ENCODE measurements at places on chromosomes 7 and 10. TPM values are rescaled to one million over a fixed set of nuclear protein-coding genes. Genes with fewer than 3 reads are reported as not detected.

DNA sequence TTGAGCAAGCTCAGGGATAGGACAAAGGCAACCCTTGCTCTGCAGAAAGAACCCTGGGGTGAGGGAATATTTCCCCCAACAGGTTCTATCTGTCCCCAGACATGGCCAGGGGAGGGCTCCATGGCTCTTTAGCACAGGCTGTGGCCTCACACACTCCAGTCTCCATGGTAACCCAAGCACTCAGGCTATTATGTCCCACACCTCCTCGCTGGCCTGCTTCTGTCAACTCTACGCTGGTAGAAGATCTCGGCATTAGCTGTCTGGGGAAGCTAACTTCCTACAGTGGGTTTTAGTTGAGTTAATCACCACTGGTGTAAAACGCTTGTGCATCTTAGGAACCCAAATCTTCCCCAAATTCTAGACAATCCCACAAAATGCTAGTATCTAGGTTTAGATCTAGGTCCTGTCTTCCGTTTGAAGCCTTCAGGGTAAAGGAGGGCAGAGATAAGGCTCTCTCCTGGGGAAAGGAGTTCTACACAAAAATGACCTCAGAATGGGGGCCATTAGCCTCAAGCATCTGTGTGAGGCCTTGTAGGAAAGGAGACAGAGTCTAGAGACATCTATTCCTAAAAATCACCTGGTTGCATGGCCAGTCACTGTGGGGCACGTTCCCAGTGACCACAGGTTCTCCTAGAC, 36.7 kb upstream of the SLIT1 start:
- peaks cover 8% of the 10 kb centered on the region for H3K36me3 ChIP-seq
- no peak overlapping the region for H3K27ac ChIP-seq
- peak; percentile 54 for DNase-seq
- no peaks in the 10 kb centered on the region for H3K27me3 ChIP-seq

DNA sequence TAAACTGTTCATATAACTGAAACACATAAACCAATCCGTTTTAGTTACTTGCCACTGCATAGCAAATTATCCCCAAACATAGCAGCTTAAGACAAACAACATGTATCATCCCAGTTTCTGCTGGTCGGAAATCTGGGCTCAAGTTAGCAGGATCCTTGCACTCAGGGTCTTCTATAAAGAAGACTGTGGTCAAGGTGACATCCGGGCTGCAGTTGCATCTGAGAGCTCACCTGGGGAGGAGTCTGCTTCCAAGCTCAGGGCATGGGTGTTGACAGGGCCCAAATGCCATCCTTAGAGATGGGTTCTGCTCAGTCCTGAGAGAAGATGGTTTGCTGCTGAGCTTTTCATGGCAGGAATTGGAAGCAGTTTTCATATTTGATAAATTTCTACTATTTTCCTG, 431.2 kb downstream of the PAXIP1 start:
- no peak overlapping the region for H3K27ac ChIP-seq
- no peaks in the 10 kb centered on the region for H3K4me1 ChIP-seq
- peaks cover 8% of the 10 kb centered on the region for H3K27me3 ChIP-seq
- H3K4me3 ChIP-seq: no peak overlapping the region
- DNase-seq: no peak

DNA sequence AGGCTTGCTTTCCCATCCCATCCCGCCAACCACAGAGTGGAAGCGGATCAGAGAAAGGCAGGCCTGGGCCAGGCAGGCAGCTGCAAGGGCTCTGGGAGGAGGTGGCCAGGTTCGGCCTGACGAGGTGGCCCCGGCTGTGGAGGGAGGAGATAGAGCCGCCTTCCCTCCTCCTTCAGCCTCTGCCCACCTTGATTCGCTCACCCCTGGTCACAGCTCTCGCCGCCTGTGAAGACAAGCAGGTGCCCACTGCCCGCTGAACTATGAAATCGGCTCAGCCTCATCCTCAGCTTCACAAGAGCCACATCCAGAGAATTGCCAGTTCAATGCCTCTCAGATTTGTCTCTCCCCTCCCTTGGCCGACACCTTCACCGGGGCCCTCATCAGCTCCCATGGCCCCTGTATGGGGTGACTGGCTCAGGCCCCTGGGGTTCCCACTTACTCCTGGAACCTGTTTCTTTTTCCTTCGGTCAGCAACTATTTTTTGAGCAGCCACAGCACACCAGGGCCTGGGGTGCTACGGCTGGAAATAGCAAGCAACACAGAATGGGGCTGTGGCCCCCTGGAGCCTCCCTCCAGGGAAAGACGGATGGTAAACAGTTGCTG, 80.0 kb upstream of the CHST15 start:
- peaks cover 3% of the 10 kb centered on the region for H3K27me3 ChIP-seq
- DNase-seq: no peak
- peaks cover 7% of the 10 kb centered on the region for H3K4me1 ChIP-seq
- H3K36me3 ChIP-seq: no peaks in the 10 kb centered on the region
- H3K4me3 ChIP-seq: no peak overlapping the region
- no peak overlapping the region for H3K27ac ChIP-seq

DNA sequence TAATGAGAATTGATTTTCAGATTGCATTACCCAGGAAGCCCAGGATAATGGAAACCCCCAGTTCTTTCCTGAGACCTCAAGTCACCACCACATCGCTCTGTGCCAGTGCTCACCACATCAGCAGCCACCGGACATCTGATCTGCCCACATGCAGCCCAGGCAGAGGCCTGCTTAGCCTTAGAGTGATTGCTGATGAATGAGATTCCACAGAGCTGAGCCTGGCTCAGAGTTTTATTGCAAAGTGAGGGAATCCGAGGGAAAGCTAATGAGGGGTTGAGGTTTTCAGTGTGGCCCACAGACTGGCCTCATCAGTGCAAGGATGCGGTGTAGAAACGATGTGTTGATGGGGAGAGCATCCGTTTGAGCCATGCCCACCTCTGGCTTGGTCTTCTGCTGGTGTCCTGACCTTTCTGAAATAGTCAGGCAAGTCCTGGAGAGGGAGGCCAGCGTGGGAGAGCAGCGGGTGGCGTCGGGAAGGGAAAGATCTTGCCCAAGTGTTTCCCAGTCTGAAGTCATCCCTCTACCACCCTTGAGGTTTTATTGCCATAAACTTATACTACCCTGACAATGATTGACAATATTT, 120.3 kb downstream of the ITIH5 start:
- no peak overlapping the region for H3K27ac ChIP-seq
- no peaks in the 10 kb centered on the region for H3K36me3 ChIP-seq
- H3K4me3 ChIP-seq: no peak overlapping the region
- H3K4me1 ChIP-seq: peaks cover 21% of the 10 kb centered on the region
- no peak for DNase-seq

Gene SLC13A1
- not detected for total RNA-seq

DNA sequence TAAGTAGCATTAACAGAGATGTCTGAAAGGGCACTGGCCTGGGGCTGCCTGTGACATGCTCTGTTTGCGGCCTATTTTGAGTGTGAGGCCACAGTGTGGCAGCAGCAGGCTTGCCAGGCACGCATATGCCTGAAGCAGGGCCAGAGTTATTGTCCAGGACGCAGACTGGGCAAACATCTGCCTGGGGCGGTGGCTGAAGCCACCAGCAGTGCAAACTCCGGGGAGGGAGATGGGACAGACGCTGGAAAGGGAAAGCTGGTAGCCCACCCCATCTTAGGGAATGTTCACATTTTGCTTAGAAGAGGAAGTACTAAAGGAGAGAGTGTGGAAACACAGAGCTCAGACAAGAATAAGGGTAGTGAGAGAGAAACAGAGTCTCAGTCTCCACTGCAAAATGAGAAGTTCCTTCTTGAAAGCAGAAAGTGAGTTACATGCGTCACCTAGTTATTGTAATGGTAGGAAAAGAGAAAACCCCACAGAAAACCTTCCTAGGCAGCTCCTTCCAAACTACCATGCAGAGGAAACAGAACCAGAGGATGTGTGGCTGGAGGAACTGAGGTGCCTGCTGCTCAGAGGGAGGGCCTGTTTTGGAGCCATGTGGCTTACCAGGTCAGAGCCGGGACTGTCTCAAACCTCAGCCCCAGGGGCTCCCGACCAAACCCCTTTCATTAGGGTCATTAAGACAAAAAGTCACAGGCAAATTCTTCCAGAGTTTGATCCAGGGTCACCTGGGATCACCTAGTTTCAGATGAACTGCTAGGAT, 14.5 kb downstream of the AKR1B1 start:
- no peaks in the 10 kb centered on the region for H3K27me3 ChIP-seq
- H3K4me3 ChIP-seq: no peak overlapping the region
- no peak overlapping the region for H3K27ac ChIP-seq
- no peaks in the 10 kb centered on the region for H3K4me1 ChIP-seq
